ENCODE measurements at places on chromosomes 13 and 19. TPM values are rescaled to one million over a fixed set of nuclear protein-coding genes. Genes with fewer than 3 reads are reported as not detected.

Gene HIF3A
- total RNA-seq = 0.68 TPM

Gene LRP3
- 1.5 TPM for total RNA-seq

Gene MCF2L
- total RNA-seq = 14.2 TPM

Gene TBXA2R
- total RNA-seq = 0.24 TPM
